Activated T-helper 9 cell treated with anti-CD3 and anti-CD28 coated beads, Interleukin-2, amount 50 U/mL, for 16 hours (primary cell): ENCODE measurements at places on chromosomes 2 and 18.

GRCh38 chr2:203873921-203874631 is 6.5 kb downstream of the CTLA4 start:
- no peak for DNase-seq

DNA sequence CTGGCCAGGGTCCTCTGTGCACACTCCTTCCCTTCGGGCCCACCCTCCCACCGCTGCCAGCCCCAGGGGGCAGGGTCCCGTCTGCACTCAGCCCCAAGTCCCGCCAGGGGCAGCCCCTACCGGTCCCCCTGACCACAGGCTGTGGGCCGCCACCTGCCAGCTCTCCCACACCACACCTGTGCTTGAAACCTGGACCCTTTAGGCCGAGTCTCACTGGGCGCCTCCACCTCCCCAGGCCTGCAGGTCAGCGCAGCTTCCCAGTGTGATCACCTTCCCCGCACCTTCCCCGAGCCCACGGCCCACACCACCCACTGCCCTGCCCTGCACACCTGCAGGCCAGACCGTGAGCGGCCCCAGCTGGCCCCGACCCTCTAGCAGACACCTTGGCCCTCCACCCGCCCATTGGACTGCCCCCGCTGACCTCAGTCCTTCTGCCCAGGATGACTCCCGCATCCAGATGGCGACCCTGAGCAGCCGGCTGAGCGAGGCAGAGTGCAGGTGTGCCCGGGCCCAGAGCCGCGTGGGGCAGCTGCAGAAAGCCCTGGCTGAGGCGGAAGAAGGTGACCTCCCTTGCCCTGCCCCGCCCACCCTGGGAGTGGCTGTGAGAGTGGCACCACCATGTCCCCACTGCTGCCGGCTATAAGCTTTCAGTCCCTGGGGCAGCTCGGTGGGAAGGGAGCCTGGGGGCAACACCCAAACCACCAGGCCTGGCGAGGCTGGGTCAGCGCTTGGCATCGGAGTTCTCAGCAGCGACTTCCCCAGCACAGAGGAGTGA is 31.3 kb upstream of the SNED1 start:
- no peak for DNase-seq

DNA sequence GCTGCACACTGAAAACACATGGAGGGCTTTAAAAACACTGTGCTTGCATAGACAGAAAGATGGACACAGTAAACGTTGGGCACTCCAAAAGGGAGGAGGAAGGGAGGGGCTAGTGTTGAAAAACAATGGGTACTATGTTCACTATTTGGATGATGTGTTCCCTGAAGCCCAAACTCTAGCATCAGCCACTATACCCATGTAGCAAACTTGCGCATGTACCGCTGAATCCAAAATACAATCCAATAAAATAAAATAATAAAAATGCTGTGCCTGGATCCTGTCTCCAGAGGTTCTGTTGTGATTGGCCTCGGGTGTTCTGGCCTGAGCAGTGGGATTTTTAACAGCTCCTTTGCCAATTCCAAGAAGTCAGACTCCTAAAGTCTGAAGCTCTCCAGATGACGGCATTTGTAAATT is 166.0 kb downstream of the TMEM182 start:
- no peak for DNase-seq

DNA sequence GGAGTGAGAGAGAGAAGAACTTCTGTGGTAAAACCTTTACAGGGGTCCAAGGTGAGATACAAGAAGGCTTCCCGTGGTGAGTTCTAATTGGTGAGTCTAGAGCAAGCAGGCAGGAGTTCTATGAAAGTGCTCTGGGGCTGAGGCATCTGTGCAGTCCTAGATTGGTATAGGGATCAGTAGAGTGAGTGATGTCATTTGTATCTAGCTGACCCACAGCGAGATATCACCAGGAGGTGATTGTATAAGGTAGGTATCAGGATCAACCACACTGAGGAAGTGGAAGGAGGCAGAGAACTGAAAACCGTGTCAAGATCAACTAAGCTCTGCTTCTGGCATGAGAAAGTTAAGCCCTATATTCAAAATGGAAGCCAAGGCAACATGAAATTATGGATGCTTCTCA is 1648.9 kb upstream of the TMEFF2 start:
- DNase-seq, result no peak

- DNase-seq, result no peak
These were observed 155.1 kb upstream of the CELF4 start for GRCh38 chr18:37720663-37721062.

GRCh38 chr2:44897406-44897805 is 44.1 kb upstream of the SIX3 start:
- no peak for DNase-seq

DNA sequence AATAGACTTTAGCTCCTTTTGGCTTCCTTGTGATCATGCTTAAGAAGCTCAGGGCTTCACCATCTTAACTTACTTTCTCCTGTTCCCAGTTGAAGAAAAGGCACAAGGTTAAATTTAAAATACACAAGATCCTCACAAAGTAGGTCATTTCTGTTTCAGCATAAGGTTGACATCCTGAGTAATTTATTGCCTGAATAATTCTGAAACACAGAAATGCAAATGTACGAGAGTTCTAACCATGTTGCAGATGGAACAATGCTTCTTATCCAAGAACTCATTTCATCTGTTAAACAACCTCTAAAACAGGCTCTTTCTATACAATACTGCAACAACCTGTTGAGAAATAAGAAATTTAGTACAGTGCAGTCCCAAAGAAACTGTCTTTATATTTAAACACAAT is 395.2 kb downstream of the BCL11A start:
- DNase-seq, result no peak

DNA sequence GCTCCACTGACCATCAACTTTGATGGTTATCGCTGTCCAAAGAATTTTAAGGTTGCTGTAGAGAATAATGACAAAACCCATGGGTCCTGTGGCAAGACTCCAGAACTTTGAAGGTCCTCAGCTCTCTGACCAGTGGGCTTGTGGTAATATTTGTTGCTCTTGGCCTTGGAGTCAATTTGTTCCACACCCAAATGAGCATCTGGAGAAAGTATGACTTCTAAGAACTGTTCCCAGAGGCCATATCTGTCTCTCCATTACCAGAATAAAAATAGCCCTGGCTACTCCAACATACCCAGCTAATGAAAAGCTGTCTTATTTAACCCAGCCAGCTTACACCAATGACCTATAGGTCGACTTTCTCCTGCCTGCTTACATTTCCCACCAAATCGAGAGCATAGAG is 466.4 kb downstream of the MEIS1 start:
- no peak for DNase-seq

- no peak for DNase-seq
These were observed 213.6 kb downstream of the ZRANB3 start for GRCh38 chr2:135317375-135317774.

DNA sequence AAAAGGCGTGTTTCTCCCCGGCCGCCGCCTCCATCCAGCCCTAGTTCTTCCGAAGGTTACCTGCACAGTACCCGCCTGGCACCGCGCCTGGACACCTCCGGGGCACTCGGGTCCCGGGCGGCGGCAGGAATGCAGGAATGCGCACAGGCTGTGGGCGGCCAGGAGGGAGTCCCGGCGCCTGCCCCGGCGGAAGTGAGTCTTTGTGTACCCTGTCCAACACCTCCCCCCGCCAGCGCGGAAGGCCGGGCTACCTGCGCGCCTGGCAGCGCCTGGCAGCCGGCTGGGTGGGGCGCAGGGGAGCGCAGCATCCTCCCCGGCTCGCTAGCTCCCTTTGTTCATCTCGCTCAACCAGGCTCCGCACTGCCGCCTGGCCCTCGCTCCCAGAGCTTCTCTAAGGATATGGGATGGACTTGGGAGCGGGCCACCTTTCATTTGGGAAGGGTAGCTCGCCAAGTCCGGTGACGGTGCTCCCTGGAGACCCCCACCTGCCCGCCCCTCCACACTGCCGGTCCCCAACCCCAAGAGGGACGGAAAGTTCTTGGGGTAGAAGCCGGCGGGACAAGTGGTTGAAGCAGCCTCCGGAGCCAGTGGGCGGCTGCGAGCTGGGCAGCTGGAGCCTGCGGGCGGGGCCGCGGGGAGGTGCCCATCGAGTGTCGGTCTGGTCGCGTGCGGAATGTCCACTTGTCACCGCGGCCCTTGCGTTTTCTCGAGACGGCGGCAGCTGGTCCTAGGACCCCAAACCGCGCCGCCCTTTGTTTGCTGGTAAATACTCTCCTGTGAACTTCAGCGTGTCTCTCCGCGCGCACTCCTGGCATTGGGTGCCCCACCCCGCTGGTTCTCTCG is 1.2 kb upstream of the ST6GAL2 start:
- no peak for DNase-seq

- no peak for DNase-seq
These were observed 84.7 kb upstream of the STON1 start for GRCh38 chr2:48445091-48445725.
